ENCODE measurements at places on chromosomes 12 and 14. TPM values are rescaled to one million over a fixed set of nuclear protein-coding genes. Genes with fewer than 3 reads are reported as not detected.

GRCh38 chr14:27686137-27686536 is 1080.5 kb upstream of the FOXG1 start:
- H3K27ac ChIP-seq = no peak overlapping the region
- H3K4me1 ChIP-seq = peaks cover 13% of the 10 kb centered on the region
- H3K36me3 ChIP-seq = no peaks in the 10 kb centered on the region
- H3K4me3 ChIP-seq = no peak overlapping the region

- H3K4me3 ChIP-seq = no peak within 1 kb of the TSS
- H3K27ac ChIP-seq = no peak within 1 kb of the TSS
- H3K27me3 ChIP-seq = peaks cover 67% of the 10 kb centered on the region
- no peaks in the 10 kb centered on the region for H3K4me1 ChIP-seq
- H3K36me3 ChIP-seq = no peaks in the 10 kb centered on the region
- no peak for DNase-seq
Measured at GRCh38 chr12:4719821-4720636, at the start of gene GALNT8. GALNT8 (plus strand) TSS chr12:4720400; CDS start chr12:4720678, 278 bp downstream.

DNA sequence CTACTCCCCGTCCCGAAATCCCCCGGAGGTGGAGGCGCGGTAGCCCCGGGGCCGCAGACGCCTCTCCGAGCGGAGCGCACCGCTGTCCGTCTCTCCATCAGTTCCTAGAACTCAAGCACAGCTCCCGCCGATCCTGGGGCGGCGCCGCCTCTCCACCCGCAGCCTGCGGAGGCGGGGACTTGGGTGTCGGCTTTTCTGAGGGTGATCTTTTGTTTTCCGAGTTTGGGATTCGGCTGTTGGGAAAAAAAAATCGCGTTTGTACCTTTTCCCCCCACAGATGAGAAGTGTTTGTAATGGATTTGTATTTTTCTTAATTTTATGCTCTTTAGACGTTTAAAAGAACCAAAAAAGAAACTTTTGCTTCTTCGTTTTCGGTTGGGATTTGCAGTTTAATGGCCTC is 26.6 kb downstream of the LRCOL1 start:
- H3K27me3 ChIP-seq = peaks cover 59% of the 10 kb centered on the region
- H3K4me3 ChIP-seq = peak overlapping the region; percentile 49
- peaks cover 4% of the 10 kb centered on the region for H3K4me1 ChIP-seq
- H3K27ac ChIP-seq = no peak overlapping the region
- peaks cover 15% of the 10 kb centered on the region for H3K36me3 ChIP-seq

GRCh38 chr12:47838286-47838931 is 18.7 kb upstream of the HDAC7 start:
- peaks cover 44% of the 10 kb centered on the region for H3K4me1 ChIP-seq
- no peaks in the 10 kb centered on the region for H3K36me3 ChIP-seq
- DNase-seq = no peak
- H3K27me3 ChIP-seq = no peaks in the 10 kb centered on the region
- H3K27ac ChIP-seq = no peak overlapping the region

DNA sequence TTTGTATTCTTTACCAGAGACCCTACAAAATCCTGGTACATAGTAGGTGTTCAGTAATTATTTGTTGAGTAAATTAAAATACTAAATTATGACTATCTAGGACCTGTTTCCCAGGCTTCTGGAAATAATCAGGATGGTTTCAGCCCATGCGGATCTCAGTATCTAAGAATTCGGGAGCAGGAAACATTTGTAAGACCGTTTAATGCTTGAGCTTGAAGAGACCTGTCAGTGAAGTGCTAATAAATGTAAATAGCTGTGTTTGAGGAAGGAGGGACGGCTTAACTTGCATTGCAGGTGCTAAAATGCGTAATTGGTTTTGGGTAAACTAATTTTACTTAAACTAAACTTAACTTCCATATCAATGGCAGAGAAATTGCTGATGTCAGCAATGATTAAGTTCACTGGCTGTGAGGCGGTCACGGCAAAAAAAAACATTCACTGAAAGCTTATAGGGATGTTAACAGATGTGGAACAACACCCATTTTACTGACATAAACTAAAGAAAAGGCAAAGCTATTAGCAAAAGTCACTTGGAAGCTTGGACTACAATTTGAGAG is 28.6 kb upstream of the AEBP2 start:
- no peaks in the 10 kb centered on the region for H3K36me3 ChIP-seq
- no peak overlapping the region for H3K4me3 ChIP-seq
- H3K4me1 ChIP-seq = peaks cover 22% of the 10 kb centered on the region
- H3K27me3 ChIP-seq = no peaks in the 10 kb centered on the region

DNA sequence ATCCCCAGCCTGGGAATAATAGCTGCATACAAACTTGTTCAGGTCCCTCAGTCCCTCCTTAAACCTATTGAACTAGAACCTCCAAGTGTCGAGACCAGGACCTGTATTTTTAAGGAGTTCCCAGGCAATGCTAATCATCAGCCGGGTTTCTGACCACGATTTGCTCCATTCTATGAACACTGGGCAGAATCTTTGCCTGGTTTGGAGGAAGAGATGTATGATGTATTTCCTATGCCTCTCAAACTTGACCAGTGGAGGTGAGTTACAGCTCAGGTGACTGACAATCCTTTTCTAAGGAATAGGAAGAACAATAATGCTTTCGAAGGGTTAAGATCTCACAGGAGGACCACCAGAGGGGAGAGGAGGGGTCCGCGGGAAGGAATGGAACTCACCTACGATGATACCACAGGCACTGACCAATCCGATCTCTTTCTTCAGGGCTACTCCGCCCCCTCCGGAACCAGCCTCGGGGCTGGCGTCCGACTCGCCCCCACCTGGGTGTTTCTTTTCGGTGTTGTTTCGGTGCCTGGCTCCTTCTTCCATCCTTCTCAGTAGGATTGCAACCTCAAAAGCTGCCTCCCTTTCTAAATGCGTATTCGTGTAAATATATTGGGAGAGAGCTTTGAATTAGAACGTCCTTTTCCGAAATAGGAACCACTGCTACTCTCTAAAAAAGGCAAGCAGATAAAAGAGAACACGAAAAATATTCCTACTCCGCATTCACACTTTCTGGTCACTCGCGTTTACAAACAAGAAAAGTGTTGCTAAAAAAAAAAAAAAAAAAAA is 895 bp downstream of the SLC7A8 start:
- H3K4me3 ChIP-seq = no peak overlapping the region
- H3K27ac ChIP-seq = no peak overlapping the region
- H3K4me1 ChIP-seq = peaks cover 17% of the 10 kb centered on the region
- H3K27me3 ChIP-seq = no peaks in the 10 kb centered on the region
- peak; percentile 38 for DNase-seq

- no peak overlapping the region for H3K4me3 ChIP-seq
- H3K36me3 ChIP-seq = peaks cover 25% of the 10 kb centered on the region
- H3K27ac ChIP-seq = no peak overlapping the region
Measured at GRCh38 chr12:3122841-3123678, 45.9 kb downstream of the TSPAN9 start.

GRCh38 chr14:95296966-95297365 is 22.7 kb downstream of the CLMN start:
- H3K36me3 ChIP-seq = peaks cover 34% of the 10 kb centered on the region
- H3K4me1 ChIP-seq = peaks cover 8% of the 10 kb centered on the region
- H3K27me3 ChIP-seq = no peaks in the 10 kb centered on the region
- DNase-seq = no peak
- H3K4me3 ChIP-seq = no peak overlapping the region

GRCh38 chr12:31958569-31959160 is 550 bp upstream of the RESF1 start:
- no peak for DNase-seq
- H3K4me3 ChIP-seq = peak overlapping the region; percentile 91

DNA sequence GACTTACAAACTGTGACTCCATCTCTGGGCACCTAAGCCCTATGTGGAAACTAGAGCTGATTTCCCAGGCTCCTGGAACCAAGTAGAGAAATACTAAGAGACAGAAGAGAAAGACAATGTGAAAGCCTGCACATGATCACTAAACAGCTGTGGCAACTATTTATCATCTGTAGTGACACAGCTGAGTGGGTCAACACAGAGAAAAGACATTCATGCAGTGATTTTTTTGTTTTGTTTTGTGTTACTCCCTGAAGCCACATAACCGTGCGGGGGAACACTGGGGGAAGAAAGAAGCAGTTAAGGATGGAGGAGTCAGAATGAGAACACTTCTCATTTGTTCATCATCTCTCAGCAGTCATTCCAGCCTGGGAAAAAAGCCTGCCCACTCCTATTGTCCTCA is 1.5 kb downstream of the PRR4 start:
- no peak overlapping the region for H3K4me3 ChIP-seq
- DNase-seq = no peak
- H3K27ac ChIP-seq = no peak overlapping the region
- H3K4me1 ChIP-seq = no peaks in the 10 kb centered on the region
- peaks cover 29% of the 10 kb centered on the region for H3K36me3 ChIP-seq
- no peaks in the 10 kb centered on the region for H3K27me3 ChIP-seq

DNA sequence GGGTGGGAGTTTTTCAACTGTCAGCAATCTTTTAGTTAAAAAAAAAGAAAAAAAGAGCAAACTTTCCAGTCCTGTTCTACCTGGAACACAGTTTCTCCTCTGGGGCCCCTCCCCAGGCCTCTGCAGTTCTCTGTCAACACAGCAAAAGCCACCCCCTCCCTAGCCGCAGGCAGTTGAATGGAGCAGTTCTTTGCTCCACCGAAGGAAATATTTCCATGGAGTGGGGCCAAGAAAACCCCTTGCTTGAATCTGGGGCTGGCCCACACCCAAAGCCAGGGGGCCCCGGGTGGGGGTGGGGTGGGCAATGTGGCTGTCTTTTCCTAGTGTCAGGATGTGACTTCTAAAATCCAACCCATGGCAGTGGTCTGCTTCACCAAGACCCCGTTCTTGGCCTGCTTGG is 5.0 kb upstream of the MEG3 start:
- no peak overlapping the region for H3K4me3 ChIP-seq
- peak overlapping the region; percentile 91 for H3K27ac ChIP-seq
- H3K36me3 ChIP-seq = no peaks in the 10 kb centered on the region
- H3K4me1 ChIP-seq = peaks cover 52% of the 10 kb centered on the region
- H3K27me3 ChIP-seq = no peaks in the 10 kb centered on the region
- peak; percentile 63 for DNase-seq

DNA sequence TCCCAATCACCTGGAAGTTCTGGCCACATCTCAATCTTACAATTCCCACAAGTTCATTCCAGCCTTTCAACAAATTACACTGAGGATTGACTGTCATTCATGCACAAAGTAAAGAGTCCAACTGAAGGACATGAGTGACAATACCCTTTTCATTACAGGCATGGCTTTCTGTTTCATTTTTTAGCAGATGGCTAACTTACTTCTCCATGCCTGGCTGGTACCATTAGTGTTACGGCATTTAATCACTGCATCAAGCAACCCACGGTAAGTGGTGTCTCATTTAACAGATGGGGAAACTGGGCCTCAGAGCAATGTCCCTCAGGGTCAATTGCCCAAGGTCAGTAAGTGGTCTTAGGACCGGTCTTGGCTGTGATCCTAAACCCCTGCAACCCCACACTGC is 114.4 kb downstream of the PRICKLE1 start:
- peaks cover 7% of the 10 kb centered on the region for H3K36me3 ChIP-seq
- no peak overlapping the region for H3K4me3 ChIP-seq
- peaks cover 67% of the 10 kb centered on the region for H3K4me1 ChIP-seq
- no peaks in the 10 kb centered on the region for H3K27me3 ChIP-seq
- no peak for DNase-seq

DNA sequence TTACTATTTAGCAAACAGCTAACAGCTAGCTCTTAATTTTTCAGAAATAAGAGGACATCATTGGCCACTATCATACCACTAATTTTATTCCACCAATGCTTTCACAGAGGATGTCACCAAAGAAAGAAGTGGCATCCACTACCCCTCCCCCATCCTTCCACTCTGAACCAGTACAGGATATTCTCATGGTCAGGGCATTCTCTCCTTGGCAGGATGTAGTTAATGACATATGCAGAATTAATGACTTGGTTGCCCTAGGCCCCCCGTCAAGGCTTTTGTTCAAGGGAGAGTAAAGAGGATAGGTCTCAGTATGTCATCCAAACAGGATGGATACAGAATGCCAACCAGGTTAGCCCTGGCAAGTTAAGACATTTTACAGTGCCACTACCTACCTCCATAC is 18.9 kb upstream of the NUP107 start:
- peaks cover 3% of the 10 kb centered on the region for H3K4me1 ChIP-seq
- H3K27me3 ChIP-seq = no peaks in the 10 kb centered on the region
- no peak overlapping the region for H3K4me3 ChIP-seq
- no peak overlapping the region for H3K27ac ChIP-seq
- DNase-seq = no peak

- H3K4me1 ChIP-seq = no peaks in the 10 kb centered on the region
- H3K27me3 ChIP-seq = no peaks in the 10 kb centered on the region
- DNase-seq = no peak
- no peaks in the 10 kb centered on the region for H3K36me3 ChIP-seq
- no peak overlapping the region for H3K4me3 ChIP-seq
- no peak overlapping the region for H3K27ac ChIP-seq
Measured at GRCh38 chr14:40053416-40053815, 621.2 kb upstream of the FBXO33 start.

GRCh38 chr12:6387541-6387940 is 3.6 kb downstream of the LTBR start:
- H3K27ac ChIP-seq = no peak overlapping the region
- no peak overlapping the region for H3K4me3 ChIP-seq
- peaks cover 25% of the 10 kb centered on the region for H3K36me3 ChIP-seq
- no peaks in the 10 kb centered on the region for H3K27me3 ChIP-seq
- peaks cover 19% of the 10 kb centered on the region for H3K4me1 ChIP-seq

DNA sequence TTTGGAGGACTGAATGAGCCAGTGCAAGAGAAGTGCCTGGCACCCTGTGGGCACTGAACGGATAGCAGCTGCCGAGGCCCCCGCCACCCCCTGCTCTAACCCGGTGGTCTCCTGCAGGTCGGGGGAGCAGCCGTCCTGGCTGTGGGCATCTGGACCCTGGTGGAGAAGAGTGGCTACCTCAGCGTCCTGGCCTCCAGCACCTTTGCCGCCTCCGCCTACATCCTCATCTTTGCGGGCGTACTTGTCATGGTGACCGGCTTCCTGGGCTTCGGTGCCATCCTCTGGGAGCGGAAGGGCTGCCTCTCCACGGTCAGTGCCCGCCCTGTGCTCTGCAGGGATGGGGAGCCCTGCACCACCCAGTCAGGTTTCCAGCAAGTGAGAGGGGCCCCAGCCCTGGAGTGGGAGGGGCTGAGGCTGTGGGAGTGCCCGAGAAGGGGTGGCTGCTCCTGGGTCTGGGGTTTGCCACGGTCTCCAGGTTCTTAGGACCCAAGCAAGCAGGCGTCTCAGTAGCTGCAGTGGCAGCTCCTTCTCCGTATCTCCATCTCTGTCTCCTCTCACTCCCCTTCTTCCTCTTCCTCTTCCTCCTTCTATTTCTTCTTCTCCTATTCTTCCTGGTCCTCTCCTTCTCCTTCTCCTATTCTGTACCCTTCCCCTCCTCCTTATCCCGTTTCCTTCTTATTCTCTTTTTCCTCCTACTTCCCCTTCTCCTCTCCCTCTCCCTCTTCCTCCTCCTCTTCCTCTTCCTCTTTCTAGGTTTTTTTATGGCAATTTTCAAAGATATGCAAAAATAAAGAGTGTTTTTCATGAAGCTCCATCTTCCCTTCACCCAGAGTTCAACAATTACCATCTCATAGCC is 37.4 kb downstream of the TSPAN11 start:
- H3K27me3 ChIP-seq = no peaks in the 10 kb centered on the region
- H3K4me1 ChIP-seq = no peaks in the 10 kb centered on the region
- H3K4me3 ChIP-seq = no peak overlapping the region
- H3K27ac ChIP-seq = no peak overlapping the region
- no peaks in the 10 kb centered on the region for H3K36me3 ChIP-seq

The DEGS2 gene
- 2.1 TPM for total RNA-seq

The DTX1 gene
- total RNA-seq = 1.6 TPM

The SLC2A14 gene
- total RNA-seq = 4.9 TPM

The SP7 gene
- total RNA-seq = 0.27 TPM

The PLEKHG7 gene
- not detected for total RNA-seq

The IGFBP6 gene
- 77.2 TPM for total RNA-seq

The GLI1 gene
- 10.1 TPM for total RNA-seq

The MFAP5 gene
- total RNA-seq = 1.8 TPM

The GSC gene
- total RNA-seq = 4.4 TPM

The HOXC12 gene
- total RNA-seq = not detected

The KRT76 gene
- not detected for total RNA-seq

The GDF3 gene
- total RNA-seq = not detected

The ADCY6 gene
- total RNA-seq = 66.1 TPM

The C12orf60 gene
- total RNA-seq = 1.3 TPM

All from mesothelial cell of epicardium (in vitro differentiated cells).